ENCODE measurements at places on chromosomes 3 and 15.

DNA sequence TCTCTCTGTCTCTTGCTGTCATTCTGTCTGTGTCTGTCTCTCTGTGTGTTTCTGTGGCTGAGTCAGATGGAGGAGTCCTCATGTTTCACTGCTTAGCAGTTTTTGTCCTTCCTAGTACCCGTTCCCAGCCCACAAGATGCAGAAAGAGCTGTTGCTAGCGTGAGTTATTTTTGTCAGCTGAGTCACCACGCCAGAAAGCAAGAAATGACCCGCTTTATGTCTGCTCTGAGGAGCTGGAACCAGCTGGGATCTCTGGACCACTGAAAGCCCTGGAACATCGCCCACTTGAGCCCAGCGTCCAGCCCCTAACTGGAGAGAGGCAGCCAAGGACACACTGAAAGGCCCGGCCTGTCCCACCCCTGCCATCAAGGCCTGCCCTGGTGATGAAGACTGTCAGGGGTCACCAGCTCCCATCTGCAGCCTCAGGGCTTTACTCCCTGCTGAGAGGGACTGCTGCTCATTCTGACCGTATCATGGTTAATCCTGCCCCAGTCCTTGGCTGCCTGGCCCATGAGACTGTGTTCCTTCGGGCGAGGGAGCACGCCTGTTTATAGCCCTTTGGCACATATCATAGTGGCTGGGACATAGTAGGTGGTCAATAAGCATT lies 101.7 kb upstream of the TPM1 start:
- no peak for DNase-seq

DNA sequence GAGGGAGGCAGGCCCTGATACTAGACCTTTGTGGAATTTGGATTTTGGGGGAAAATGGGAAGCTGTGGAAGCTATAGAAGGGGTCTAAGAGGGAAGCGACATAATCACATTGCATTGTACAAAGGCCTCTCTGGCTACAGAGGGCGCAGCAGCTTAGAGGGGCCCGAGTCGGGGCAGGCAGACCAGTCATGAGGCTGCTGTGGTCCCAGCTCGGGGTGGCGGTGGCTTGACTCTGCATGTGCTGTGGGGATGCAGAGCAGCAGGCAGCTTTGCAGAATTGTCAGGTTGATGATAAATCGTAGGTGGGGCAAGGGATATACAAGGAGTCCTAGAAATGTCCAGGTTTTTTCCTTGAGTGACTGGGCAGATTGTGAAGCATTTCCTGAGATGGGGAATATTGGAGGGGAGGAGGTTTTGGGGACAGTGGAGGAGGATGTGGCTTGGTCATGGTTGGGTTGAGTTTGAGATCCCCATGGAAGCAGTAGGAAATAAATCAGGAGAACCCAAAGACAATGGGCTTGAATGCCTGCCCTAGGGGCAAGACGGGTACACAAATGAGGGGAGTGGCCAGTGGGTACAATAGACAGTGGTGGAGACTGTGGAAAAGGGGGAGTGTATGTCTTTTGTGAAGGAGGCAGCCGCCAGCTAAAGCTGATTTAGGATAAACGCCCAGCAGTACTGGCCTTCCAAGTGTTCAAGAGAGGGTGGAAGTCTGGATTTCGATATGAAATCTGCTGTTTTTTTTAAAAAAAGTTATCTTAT lies 94.1 kb downstream of the HMG20A start:
- no peak for DNase-seq

DNA sequence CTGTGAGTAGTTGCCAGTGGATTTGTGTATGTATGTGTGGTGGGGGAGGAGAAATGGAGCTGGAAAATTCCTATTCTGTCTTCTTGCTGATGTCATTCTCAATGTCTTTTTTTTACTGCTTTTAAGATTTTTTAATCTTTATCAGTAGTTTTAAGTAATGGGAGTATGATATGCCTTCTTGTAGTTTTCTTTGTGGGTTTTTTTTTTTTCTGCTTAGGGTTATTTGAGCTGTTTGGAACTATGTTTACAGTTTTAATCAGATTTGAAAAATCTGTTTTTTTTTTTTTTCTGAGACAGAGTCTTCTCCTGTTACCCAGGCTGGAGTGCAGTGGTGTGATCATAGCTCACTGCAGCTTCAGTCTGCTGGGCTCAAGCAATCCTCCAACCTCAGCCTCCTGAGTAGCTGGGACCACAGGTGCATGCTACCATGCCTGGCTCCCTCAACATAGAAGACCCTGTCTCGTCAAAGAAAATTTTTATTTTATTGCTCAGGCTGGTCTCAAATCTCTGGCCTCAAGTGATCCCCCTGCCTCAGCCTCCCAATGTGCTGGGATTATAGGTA lies 37.1 kb downstream of the RPL39L start:
- DNase-seq, result no peak

DNA sequence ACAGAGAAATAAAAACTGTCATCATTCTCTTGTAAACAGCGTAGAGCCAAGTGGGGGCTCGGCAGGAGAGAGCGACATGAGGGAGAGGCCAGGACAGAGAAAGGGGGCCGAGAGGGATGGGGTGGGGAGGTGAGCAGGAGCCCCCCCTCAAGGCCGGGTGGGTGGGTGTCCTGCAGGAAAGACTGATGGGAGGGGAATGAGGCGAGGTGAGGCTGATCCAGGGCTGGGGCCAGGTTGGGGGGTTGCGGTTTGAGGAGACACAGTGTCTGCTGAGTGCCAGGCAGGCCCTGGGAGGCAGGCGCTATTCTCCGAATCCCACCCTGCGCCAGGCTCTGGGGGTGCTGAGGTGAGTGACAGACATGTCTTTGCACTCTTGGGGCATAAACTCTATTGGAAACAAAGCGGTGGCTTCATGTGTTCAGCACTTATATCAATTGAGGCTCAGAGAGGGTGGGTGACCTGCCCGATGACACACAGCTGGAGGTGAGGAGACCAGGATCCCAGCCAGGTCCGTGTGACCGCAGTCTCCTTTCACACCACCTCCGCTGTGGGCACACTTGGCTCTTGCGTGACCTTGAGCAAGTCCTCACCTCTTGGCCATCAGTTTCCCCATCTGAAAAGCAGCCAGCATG lies 19.6 kb upstream of the CSPG4 start:
- no peak for DNase-seq

GRCh38 chr15:48592933-48593332 lies 52.6 kb downstream of the FBN1 start:
- DNase-seq, result no peak
